ENCODE measurements at places on chromosomes 12 and 14.

DNA sequence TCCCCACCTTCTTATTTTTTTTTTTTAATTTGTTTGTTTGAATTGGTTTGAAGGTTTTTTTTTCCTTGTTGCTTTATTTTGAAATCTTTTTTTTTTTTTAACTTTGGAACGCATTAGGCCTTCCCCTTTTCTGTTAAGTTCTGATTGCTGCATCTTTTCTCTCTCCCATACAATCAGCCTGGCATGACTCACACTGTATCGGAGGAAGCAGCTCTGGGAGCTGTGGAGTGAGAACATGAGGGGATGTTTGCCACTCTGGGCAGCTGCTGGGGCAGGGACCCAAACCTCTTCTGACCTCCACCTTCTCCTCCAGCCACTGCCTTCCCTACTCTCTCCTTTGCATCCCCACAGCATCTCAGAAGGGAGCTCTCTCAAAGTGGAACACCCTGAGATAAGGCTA is 160.3 kb upstream of the FKBP4 start:
- DNase-seq = no peak

GRCh38 chr14:92755495-92755894 is 7.1 kb upstream of the LGMN start:
- DNase-seq = no peak

- DNase-seq = no peak
Measured at GRCh38 chr12:111085096-111085495, 164.7 kb upstream of the MYL2 start.

DNA sequence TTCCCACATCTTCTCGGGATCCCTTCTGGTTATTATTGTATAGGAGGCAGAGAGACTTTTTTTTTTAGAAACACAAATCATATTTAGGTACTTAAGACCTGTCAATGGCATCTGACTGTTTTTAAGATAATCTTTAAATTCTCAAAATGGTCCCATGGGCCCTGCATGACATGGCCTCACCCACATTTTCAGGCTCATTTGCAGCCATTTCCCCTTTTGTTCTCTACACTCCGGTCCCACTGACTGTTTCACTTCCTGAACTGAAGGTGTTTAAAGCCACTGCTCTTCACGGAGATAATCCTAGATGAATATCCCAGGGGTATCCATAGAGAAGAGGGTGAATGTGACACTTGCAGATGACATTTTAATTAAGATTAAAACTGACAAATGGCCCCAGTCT is 12.3 kb upstream of the C12orf71 start:
- no peak for DNase-seq

DNA sequence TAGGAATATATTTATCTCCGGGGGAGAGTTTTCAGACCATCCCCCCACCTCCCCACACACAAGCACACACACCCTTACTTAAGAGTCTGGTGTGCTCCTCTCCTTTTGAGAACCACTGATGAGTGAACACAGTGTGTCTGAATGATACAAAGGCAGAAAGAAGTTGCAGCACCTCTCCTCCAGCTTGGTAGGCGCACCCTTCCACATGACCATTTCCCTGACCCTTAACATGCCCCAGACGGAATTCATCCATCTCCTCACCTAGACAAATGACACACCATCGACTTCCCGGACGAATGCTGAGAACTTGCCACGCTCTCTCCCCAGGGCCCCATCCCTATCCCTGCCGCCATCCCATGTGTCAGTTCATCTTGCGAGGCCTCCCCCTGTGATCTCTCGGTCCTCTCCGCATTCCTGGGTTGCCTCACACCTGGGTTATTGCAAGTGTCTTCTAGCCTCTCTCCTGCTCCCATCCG is 3.9 kb downstream of the TNFRSF1A start:
- no peak for DNase-seq

DNA sequence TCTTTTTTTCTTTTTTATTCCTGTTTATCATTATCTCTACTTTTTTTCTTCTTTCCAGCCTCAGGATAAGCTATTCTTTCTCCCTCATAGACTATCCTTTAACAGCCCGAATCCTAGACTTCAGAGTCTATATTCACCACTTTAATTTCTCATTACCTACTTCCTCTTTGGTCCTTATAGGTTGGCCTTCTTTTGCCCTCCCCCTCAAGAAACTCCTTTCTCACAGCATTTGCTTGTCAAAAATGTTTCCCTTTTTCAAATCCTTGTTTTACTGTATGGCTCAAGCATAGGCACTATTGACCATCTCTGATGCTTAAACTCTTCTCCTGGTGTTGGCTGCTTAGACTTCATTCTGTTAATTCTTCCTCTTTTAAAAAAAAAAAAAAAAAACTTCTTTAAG is 52.5 kb downstream of the KIAA0586 start:
- DNase-seq = no peak

- no peak for DNase-seq
Measured at GRCh38 chr12:108129017-108129812, at the start of gene WSCD2. WSCD2 (plus strand) TSS chr12:108129288; CDS start chr12:108195833, 66,545 bp downstream.

Measured in cortex of kidney (tissue), 1 donor.